ENCODE measurements at places on chromosomes 13 and 19. TPM values are rescaled to one million over a fixed set of nuclear protein-coding genes. Genes with fewer than 3 reads are reported as not detected.

- DNase-seq: no peak
These were observed 820 bp downstream of the EID2 start for GRCh38 chr19:39539165-39539517.

Gene NLRP11
- total RNA-seq: not detected

DNA sequence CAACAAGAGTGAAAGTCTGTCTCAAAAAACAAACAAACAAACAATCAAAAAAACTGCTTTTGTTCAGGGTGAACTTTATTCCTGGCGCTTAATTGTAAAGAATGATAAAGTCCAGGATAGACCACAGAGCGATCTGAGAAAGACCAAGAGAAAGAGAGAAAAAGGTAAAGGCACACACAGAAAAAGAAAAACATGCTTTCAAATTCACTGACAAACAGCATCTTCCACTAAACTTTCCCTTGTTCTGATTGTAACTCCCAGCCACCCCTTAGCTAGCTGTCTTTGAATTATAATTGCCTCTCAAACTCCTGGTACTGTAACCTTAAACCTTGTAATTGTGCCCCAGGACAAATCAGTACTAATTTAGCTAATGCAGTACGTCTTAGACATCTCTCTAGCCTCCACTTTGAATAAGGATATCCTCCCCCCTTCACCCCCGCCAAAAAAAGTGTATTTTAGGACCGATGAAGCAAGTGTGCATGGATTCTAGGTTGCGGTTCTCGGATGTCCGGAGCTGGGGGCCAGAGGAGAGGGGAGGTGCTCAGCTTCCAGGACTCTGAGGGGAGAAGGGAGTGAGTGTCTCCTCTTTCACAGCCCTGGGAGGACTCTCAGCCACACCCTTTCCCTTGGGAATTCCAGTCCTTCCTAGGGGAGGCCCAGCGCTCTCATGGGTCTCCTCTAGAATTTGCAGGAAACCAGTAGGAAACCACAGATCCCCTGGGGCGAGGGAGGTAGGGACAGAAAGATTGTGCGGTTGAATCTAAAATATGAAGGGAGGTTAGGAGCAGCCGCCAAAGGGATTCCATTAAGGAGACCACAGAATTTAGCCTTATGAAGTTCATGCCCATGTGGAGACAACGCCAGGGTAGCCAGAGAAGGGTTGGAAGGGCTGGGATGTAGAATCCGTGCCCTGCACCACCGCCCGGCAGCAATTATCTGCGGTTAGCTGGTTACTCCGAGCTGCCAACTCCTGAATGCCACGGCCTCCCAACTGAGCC, 19.7 kb downstream of the ZNF536 start:
- no peak for DNase-seq

GRCh38 chr19:41621226-41621625, 5.6 kb downstream of the CEACAM4 start:
- DNase-seq: no peak

- no peak for DNase-seq
These were observed 3.3 kb downstream of the FCGRT start for GRCh38 chr19:49515767-49516166.

DNA sequence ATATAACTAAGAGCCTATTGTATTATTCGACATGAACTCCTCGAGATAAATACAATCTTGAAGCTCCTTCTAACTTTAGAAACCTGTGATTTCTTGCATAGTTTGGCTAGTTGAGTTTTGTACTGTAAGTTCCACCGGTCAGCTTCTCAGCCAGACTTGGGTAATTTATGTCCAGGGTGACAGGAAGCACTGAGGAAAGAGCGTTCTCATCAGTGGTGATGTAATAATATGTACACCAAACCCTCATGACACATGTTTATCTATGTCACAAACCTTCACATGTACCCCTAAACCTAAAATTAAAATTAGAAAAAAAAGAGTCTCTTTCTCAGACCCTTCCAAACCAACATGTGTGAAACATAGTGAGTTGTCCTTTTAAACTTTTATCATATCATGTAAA, 205.7 kb downstream of the KCNRG start:
- DNase-seq: no peak

GRCh38 chr13:50149932-50150331, 134.7 kb downstream of the KCNRG start:
- DNase-seq: no peak

DNA sequence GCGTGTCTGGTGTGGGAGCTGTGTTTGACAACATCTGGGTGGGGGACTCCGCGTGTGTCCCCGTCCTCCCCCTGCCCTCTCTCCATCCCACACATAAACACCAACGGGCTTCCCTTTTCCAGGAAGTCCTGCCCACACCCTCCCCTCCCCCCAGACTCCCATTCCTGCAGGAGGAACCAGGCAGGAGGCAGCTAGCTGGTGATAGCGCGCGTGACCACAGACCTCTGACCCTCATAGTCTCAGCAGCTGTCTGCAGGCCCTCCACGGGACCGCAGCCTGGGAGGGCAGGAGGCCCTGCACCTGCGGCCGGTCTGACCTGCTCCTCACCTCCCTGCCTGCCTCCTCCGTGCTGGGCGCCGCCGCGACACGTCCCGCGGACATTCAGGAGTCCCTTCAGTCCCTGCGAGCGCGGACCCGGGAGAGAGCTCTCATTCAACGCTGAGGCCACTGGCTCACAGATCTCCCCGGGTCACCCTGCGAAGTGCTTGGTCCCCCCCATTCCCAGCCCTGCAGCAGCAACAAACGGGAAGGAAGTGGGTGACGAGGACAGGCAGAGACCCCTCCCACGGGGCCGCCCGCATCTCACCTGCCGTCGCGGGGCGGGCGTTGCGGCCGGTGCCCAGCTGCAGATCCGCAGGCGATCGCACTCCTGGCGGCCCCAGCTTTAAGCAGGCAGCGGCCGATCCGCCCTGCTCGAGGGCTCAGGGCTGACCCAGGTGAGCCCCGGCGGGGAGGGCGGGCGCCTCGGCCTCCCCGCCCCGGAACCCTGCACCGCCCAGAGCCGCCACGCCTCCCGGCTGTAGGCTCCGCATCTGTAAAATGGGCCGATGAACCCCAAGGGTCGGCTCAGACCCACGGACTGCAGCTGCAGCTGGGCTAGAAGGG, 1.1 kb upstream of the ACP5 start:
- peak; percentile 28 for DNase-seq

Gene CD37
- total RNA-seq: 131 TPM

DNA sequence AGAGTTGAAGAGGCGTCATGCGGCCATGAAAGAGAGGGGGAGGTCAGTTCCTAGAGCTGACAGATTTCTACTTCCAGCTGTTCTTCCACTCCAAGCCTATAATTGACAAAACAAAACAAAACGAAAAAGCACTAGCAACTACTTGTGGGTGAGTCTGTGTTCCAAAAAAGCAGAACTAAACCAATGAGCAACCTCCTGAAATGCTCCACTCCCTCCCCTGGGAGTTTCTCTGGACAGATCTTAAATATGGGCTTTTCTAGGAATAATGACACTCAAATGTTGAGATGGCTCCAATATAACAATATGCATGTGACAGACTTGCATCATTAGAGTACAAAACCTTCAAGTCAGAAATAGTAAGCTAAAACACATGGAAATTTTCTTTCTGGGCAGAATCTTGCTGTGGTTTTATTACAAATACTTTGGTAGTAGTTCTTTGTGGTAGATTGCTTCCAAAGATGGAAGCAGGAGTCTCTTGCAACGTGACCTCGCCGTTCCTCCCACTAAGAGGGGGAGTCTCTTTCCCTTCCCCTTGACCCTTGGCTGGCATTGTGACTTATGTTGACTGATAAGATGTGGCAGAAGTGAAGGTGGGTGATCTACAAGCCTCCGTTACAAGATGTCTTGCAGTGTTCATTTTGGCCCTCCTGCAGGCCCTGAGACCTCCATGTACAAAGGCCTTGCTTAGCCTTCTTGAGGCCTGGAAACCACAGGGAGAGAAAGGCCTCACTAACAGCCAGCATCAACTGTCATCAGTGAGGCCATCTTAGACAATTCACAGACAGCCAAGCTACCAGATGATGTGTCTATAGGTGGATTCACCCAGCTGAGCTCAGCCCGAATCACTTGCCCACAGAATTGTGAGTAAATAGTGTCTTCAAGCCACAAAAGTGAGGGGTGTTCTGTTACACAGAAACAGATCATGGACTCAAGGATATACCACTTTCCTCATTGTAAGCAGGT, 173.1 kb upstream of the RFC3 start:
- DNase-seq: peak; percentile 25

Gene FFAR3
- total RNA-seq: 1.2 TPM

GRCh38 chr19:7340959-7341837, 7.5 kb upstream of the ARHGEF18 start:
- DNase-seq: peak; percentile 91

Gene CCDC70
- total RNA-seq: 0.72 TPM

Gene ATP7B
- 1.1 TPM for total RNA-seq

Gene KCNRG
- 0.18 TPM for total RNA-seq

DNA sequence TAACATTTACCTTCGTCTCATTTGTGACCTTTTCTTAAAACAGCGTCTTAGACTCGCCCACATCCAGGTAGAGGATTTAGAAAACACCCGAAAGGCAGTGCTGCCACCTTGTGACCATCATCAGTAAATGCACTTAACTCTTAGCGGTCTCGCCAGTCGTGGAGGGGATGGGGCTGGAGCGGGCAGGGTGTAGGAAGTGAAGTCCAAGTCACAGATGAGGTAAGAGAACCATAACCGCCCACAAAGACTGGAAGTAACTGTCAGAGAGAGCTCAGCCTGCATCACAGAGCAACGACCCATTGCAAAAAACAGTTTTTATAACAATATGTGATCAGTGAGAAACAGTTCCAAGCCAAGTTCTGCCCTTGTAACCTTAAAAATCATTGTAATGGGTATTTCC, 10.7 kb upstream of the CEACAM3 start:
- peak; percentile 88 for DNase-seq

- peak; percentile 22 for DNase-seq
These were observed 26.3 kb downstream of the EPS15L1 start for GRCh38 chr19:16445238-16446107.

DNA sequence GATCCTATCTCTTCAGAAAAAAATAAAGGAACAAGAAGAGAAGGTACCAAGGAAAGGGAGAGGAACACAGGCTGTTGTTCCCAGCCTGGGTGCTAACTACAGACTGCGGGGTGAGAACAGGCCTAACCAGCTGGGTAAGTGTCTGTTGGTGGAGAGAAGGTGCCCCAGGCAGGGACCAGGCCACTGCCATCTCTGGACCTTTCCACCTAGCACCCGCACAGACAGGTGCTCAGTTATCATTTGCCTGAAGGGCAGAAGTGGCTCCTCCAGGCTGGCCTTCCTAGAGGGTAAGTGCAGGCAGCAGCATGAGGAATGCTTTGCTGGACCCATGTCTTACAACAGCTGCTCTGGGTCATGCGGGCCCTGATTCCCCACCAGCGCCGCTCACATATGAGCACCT, 10.1 kb downstream of the DNMT1 start:
- DNase-seq: no peak

Gene CEACAM7
- total RNA-seq: not detected

DNA sequence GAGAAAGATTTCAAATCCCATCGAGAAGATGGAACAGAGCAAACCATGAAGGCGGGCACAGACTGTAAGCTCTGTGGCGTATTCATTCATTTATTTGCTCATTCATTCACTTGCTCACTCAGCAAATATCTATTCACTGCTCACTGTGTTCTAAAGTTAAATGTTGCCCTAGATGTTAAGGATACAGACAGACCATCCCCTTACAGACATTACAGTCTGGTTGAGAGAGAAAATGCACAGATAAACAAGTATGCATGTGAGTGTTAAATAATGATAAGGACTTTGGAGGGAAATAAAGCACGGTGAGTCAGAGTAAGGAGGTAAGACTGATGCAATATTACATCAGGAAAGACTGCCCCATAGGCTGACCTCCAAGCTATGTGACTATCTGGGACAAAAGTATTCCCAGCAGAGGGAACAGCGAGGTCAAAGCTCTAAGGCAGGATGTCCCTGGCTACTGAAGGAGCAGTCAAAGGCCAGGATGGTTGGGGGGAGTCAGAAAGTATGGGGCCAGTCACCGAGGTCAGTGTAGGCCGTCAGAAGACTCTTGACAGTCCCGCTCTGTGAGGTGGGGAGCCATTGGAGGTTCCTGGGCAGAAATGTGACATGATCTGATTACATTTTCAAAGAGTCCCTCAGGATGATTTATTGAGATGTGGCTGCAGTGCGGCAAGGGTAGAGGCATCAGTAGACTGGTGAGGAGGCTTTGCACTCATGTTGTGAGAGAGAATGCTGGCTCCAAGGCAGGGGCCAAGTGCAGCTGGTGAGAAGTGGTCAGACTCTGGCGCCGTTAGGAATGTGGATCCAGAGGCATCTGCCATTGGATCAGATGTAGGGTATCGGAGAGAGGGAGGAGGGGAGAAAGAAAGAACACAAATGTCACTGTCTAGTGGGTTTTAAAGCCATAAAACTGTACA, 37.9 kb downstream of the MBNL2 start:
- DNase-seq: no peak

Gene SACS
- total RNA-seq: 46.4 TPM

Gene CAPN12
- 19.6 TPM for total RNA-seq
